ENCODE measurements at places on chromosomes 11 and 22. TPM values are rescaled to one million over a fixed set of nuclear protein-coding genes. Genes with fewer than 3 reads are reported as not detected.

DNA sequence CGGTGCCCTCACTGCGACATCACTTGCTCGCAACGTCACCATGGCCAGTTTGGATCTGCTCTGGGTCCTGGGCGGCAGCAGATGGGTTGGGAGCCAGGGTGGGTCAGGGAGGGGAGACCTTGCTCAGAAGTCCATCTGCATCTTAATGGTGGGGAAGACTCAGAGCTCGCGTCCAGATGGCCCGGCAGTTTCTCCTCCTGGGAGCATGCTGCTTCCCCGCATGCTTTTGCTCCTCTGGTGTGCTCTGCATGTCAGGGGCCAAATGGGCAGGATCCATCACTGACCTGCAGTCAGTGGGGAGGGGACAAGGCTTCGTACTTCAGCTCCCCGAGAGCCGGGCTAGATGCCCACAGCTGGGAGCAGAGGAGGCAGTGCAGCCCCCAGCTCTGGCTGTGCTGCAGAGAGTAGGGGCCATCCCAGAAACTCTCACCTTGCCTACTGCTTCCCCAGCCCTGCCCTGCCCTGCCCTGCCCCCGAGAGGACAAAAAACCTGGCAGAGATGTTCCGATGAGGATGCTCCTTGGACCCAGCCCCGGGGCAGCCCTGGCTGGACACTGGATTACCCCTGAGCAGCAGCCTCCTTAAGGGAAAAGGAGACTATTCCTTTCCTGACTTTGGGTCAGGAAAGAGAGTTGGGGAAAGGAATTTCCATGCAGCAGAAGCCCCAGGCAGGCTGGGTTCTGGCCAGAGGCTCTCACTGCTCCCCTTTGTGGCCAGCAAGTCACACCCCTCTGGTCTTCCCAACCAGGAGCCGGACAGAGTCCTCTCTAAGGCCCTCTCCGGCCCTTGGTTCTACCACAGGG, 149.9 kb downstream of the PKNOX2 start:
- no peak for DNase-seq

- peak; percentile 85 for DNase-seq
Measured at GRCh38 chr11:65386307-65387140, at the start of gene FRMD8. TSS of gene FRMD8 (plus strand) at chr11:65386637. CDS start at chr11:65387037, 400 bp downstream.

The CNGA4 gene
- total RNA-seq = 0.31 TPM

DNA sequence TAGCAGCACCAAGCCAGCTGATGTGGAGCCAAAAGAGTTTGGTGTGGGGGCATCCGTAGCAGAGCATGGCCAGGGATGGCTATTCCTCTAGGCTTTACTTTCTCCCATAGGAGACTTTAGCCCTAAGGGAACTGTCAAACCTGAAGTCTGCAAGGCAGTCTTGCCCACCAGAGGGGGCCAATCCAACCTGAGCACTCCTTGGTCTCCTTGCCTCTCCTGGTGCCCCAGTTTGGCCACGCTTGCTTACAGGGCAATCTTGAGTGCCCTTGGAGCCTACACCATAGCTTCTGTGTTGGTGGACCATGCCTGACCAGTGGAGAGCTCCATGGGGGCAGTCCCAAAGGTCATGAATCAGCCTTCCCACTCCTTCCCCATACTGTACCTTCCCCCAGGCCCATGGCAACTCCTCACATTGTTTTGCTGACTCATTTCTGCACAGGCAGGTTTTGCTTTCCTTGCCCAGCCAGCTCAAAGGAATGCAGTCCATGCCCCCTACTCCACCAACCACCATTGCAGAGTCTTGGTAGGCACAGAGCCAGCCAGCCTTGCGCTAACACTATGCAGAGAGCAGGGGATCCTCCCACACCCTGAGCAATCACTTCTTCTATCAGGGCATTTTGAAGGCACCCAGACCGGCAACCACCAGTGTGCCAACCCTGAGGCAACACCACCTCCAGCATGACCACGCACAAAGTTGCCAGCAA, 1421.2 kb upstream of the RAG2 start:
- DNase-seq = no peak

DNA sequence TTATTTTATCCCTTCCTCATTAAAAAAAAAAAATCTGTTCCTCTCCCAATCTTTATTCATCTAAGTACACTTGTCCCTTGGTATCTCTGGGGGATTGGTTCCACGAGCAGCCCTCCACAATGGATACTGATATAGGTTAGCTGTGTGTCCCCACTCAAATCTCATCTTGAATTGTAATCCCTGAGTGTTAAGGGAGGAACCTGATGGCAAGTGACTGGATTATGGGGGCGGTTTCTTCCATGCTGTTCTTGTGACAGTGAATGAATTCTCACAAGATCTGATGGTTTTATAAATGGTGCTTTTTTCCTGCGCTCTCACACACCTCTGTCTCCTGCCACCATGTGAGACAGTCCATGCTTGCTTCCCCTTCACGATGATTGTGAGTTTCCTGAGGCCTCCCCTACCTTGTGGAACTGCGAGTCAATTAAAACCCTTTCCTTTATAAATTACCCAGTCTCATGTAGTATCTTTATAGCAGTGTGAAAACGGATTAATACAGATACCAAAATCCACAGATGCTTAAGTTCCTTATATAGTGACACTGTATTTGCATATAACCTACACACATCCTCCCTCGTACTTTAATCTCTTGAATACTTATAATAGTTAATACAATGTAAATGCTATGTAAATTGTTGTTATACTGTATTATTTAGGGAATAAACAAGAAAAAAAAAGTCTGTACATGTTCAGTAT, 62.0 kb downstream of the PACS1 start:
- DNase-seq = no peak

- no peak for DNase-seq
Measured at GRCh38 chr11:15660496-15660895, 545.8 kb downstream of the INSC start.

DNA sequence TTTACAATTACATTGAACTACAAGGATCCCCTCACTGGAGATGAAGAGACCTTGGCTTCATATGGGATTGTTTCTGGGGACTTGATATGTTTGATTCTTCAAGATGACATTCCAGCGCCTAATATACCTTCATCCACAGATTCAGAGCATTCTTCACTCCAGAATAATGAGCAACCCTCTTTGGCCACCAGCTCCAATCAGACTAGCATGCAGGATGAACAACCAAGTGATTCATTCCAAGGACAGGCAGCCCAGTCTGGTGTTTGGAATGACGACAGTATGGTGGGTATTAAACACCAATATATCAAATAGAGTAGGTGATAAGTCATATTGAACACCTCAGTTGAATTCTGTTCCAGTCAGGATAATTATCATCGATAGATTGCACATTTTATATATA, 4.4 kb downstream of the FBXO7 start:
- DNase-seq = no peak

- DNase-seq = no peak
Measured at GRCh38 chr11:77144857-77145428, 16.9 kb downstream of the MYO7A start.

GRCh38 chr11:2482204-2482603, 37.4 kb downstream of the KCNQ1 start:
- DNase-seq = no peak

DNA sequence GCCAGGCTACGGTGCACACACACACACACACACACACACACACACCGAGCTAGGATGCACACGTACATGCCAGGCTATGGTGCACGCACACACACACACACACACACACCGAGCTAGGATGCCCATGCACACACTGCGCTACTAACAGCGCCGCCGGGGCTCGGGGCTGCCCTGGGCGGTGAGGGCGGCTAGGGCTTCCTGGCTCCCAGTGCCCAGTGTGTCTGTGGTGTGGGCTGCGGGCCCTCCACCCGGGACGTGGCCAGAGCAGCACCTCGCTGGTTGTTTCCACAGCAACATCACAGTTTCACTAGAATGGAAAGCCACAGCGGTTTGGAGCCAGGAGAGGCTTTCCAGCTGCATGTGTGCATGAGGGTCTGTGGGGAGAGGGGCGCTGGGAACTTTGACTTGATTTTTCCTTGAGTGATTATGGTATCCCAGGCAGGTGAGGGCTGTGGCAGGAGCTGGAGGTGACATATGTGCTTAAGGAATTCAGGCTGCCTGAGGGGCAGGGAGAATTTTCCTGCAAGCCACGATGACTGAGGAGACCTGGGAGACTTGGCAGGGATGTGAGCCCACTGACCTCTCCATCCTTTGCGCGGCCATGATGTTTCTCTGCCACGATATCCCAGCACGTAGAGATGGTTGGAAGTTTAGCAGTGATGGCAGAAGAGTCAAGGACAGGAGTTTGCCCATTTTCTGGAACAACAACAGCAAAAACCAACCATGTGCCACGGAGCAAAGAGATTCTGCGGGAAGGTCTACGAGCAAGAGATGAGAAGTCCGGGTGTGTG, 195.9 kb downstream of the SNX19 start:
- no peak for DNase-seq

GRCh38 chr11:86978247-86978646, 23.1 kb upstream of the FZD4 start:
- no peak for DNase-seq

DNA sequence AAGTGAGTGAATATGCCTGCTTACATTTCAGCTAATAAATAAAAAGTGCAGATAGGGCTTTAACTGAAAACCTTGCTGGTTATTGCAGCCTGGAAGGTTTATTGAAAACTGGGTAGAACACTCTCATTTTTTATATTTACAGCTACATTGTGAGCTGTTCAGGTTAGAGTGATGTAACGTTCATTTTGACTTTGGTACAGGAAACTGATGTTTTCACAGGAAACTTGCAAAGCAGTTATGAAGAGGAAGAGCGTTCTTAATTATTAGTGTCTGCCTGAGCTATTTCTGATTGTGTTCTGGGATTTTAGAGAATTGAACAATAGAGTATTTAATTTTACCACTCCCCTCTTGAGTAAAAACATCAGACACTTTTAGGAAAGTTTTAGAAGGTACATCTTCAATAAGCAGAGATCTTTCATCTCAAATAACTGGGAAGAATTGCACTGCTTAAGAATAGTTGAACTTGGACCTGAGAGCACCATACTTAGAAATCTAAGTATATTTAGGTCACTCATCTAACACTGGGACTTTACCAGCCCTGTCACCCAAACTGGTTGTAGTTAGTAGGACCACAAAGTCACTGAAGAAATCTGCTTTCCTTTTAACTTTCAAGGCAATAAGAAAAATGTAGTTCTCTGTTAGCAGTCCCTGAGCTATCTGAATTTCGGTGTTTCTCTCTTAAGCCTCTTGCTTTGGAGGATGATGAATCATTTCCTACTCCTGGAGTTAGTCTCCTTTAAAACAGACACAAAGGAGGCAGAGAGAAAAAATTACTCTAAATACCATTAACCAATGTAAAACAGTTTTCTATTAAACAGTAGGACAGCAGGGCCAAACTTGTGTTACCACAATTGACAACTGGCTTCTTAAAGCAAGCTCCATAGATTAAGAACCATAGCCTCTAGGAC, 128.6 kb upstream of the DDI1 start:
- no peak for DNase-seq

- no peak for DNase-seq
Measured at GRCh38 chr11:76385903-76386302, 4.8 kb downstream of the GVQW3 start.
